ENCODE measurements at places on chromosomes 5 and 9.

- H3K27me3 ChIP-seq = no peaks in the 10 kb centered on the region
- DNase-seq = no peak
- H3K36me3 ChIP-seq = no peaks in the 10 kb centered on the region
- H3K27ac ChIP-seq = no peak overlapping the region
- H3K4me3 ChIP-seq = no peak overlapping the region
- peaks cover 27% of the 10 kb centered on the region for H3K4me1 ChIP-seq
These were observed 123.4 kb downstream of the ESM1 start for GRCh38 chr5:54862036-54862435.

DNA sequence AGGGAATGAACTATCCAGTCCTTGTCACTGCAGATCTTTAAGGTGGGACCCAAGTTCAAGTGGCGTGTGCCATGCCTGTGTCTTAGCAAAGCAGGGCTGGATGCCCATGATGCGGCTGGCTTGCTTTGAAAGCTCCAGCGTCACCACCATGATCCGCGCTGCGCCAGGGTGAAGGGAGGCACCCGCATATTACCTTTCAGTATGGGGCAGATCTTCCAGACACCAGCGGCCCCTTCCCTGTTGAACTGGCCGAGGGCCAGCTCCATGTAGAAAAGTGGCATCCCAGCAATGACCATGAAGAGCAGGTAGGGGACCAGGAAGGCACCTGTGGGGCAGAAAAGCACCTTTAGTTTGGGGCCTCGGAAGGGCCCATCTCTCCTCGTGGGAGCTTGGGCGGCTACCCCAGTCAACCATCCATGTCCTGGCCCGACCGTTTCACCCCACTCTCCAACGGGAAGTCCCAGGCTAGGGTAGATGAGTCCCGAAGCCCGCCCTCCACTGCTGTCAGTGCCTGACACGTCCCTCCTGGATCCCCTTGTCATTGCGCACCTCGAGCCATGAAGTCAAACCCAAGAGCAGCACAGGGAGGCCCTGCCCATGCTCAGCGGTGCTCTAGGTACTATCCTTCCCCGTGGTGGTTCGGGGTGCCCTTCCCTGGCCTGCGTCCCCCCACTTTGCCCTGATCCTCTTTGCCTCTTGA, 3.9 kb downstream of the SLC6A3 start:
- no peak overlapping the region for H3K27ac ChIP-seq
- H3K4me3 ChIP-seq = no peak overlapping the region
- H3K4me1 ChIP-seq = no peaks in the 10 kb centered on the region

GRCh38 chr5:21085791-21086190, 1097.8 kb upstream of the CDH18 start:
- H3K27me3 ChIP-seq = no peaks in the 10 kb centered on the region
- DNase-seq = no peak
- H3K4me1 ChIP-seq = no peaks in the 10 kb centered on the region
- no peaks in the 10 kb centered on the region for H3K36me3 ChIP-seq

DNA sequence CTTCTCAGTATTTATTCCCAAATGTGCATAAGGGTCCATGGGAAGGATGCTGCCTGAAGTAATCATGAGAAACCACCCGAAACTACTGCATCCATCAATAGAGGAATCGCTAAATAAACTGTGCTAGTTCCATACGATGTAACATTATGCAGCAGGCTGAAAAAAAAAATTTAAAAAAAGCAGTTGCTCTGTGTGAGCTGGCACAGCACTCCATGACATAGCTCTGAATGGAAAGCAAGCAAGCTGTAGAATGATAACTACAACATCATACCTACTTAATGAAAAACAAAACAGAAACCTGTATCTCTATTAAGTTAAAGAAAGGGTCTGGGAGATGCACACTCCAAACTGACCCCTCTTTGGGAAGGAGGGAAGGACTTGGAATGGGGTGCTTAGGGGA, 49.3 kb downstream of the SHB start:
- no peaks in the 10 kb centered on the region for H3K27me3 ChIP-seq
- DNase-seq = peak; percentile 63
- peaks cover 62% of the 10 kb centered on the region for H3K4me1 ChIP-seq
- H3K27ac ChIP-seq = peak overlapping the region; percentile 77
- no peak overlapping the region for H3K4me3 ChIP-seq

- DNase-seq = no peak
- H3K4me3 ChIP-seq = no peak overlapping the region
- no peaks in the 10 kb centered on the region for H3K27me3 ChIP-seq
- peaks cover 22% of the 10 kb centered on the region for H3K4me1 ChIP-seq
- H3K27ac ChIP-seq = no peak overlapping the region
These were observed 26.5 kb downstream of the NANS start for GRCh38 chr9:98083061-98083501.
